ENCODE measurements at places on chromosomes 3 and 15.

DNA sequence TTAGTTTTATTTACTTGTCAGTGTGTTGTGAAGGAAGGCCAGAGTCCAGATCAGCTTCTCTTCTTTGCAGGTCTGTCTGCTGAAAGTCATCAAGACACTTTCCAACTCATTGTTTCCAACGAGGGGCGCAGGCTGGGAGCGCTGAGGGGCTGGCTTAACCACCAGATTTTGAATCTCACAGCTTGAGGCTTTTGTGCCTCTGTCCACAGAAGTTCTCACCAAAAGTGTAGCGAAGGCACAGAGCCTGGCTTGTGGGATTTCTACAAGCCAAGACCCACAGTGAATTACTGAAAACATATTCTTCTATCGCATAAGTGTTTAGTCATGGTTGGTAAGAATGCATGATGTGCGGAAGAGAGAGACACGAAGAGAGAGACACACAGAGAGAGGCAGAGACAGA, 35.2 kb downstream of the BHLHE40 start:
- peak; percentile 79 for DNase-seq

DNA sequence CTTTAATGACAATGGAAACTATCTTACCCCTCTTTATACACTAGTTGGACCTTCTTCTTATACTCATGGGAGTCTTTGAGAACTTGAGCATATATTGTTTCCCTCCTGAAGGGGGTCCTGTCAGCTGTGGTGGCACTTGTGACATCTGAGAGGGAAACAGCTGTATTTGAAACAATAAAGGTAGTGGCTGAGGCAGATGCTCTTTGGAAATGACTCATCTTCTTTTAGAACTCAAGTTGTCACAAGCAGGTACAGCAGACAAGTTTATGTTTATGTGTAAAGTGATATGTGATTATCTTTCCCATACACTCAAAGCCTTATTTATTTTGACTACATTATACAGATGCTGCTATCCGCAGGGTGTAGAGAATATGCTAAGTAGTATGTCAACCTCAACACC, 220.0 kb upstream of the GRM7 start:
- no peak for DNase-seq

GRCh38 chr3:30012941-30013543, 593.4 kb upstream of the TGFBR2 start:
- peak; percentile 85 for DNase-seq

DNA sequence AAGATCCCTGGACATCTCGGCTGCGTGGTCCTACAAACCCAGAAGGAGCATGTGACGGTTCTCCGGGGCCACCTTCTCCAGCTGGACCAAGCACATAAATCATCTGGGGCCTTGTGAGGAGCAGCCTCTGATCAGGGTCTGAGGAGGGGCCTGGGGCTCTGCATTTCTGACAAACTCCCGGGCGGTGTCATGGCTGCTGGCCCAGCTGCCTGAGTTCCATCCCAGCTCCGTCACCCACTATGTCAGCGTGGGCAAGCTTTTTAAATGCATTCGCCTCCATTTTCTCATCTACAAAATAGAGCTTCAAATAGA, 126.3 kb upstream of the MEF2A start:
- no peak for DNase-seq

DNA sequence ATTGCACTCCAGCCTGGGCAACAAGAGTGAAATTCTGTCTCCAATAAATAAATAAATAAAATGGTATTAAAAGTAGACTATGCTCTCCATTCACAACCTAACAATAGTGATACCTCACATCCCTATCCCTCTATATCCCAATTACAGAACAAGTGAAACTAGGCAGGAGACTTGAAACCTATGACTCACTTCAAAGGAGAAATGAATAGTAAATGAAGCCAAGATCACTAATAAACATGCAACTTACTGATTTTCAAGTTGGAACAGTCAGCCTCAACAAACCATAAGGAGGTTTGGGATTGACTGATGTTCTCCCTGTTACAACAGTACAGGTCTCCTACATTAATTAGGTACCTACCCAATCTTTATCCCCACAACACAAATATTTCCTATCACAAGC, 103.4 kb downstream of the GSK3B start:
- no peak for DNase-seq

DNA sequence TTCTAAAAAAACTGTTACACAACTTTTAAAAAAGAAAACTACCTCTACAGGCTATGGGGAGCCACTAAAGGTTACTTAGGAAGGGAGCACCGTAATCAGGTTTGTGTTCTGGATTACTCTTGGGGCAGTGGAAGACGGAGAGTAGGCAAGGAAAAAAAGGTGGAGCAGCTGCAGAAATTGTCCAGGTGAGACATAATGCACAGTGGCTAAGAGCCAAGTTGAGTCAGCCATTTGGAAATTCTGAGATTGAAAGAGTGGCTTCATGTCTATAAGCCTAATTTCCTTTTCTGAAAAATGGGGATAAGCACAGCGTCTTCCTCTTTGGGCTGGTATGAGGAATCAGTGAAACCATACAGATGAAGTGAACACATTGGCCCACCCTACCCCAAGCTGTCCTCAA, 195.2 kb downstream of the CADPS start:
- DNase-seq: no peak

DNA sequence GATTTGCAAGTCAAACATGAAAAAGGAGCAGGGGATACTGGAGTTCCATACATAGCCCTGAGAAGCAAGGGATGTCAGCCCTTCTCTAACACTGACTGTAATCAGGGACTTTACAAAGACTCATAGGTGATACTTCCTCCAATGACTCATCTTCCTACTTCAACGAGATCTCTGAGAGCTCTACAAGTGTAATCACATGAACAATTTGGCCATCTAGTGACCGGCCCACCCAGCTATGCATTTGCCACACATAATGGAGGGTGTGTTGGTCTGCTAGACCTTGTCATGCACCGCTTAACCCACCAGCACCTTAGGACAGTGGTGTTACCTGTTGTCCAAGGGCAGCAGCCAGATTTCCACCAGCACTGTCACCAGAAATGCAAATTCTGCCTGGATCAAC, 75.3 kb downstream of the NCEH1 start:
- DNase-seq: no peak

- no peak for DNase-seq
Measured at GRCh38 chr15:32833379-32833821, 115.6 kb downstream of the GREM1 start.

DNA sequence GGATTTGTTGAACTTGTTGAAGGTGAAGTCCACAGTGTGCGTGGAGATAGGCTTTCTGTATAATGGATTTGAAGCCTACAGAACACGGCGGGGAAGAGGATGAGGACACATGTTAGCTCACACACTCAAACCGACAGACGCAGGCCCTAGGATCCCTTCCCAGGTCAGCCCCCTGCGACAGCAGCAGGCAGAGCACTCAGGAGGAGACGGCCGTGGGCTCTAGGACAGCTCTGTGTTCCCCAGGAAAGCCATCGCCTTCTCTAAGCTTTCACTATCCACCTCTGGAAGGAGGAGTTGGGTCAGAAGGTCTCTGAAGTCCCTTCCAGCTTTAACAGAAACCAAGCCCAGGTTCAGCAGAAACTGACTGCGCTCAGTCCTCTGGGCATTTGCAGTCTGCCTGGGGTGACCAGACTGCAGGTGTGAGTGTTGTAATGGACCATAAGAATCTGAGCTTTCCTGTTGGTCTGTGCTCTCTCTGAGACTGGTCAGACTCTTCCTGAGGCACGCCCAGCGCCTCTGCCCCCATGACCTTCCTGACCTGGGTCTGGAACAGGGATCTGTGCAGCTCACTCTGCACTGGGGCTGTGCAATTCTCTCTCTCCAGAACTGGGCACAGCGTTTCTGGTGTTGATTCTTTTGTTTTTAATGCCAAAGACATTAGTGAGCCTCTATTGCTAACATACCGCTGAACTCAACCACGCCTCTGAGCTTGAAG, 33.5 kb downstream of the UMPS start:
- no peak for DNase-seq

DNA sequence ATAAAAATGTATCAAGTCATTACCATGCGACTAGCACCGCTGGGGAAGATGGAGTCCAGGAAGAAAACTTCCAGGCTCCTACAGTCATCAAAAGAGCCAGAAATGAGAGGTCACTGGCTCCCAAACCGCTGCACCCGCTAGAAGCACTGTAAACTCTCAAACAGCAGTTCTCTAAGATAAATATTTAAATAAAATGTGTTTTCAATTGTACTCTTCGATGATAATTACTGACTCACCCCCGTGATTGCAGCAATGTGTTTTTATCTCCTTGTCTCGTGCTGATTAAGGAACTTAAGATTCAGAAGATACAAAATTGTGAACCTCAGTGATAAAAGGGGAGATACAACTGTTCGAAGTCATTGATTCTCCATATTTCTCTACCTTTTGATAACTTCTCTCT, 45.8 kb upstream of the FOXP1 start:
- no peak for DNase-seq

GRCh38 chr15:58571491-58571890, 139.7 kb downstream of the LIPC start:
- DNase-seq: no peak

DNA sequence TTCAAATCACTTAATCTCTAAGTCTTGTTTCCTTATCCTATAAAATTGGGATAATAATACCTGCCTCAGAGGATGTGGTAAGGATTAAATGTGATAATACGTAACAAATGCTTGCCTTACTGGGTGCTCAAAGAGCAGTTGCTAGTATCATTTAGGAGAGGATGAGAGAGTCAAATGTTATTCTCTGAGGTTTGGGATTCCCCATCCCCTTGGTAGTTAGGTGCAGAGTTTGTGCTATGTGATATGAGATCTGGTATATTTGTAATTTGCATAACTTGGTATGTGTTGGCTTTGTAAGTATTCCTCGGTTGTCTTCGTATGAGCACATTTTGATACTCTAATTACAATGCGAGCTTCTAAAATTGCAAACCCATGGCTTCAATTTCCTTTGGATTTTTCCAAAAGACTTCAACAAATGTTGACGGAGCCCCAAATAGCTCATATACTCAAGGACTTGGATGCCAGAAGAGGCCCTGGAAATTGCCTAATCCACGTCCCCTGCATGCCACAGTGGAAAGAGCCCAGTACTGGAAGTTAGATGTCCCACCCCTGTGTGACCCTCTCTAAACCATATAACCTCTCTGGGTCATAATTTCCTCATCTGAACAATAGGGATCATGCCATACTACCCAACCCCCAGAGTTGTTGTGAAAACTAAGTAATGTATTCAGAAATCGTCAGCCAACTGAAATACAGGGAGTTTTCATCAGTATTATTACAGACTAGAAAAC, 85.0 kb downstream of the FBN1 start:
- DNase-seq: no peak

DNA sequence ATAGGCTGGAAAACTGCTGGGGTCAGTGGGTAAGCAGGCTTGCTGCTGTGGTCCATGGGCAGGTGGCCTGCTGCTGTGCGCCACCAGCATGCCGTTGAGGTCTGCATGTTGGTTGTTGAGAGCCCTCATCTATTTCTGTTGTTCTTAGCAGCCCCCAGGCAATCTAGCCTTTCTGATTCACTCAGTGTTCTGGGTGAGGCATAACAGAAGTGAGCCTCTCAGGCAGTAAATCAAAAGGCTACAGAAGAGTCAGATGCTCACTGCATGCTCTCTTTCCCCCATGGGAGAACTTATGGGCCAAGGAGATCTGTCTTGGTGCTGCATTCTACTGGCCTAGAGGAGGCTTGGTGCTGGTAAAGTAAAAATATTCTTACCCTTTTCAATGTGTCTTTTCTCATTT, 67.8 kb upstream of the ATP10A start:
- no peak for DNase-seq

GRCh38 chr15:44541282-44541958, 4.5 kb downstream of the EIF3J start:
- DNase-seq: no peak

DNA sequence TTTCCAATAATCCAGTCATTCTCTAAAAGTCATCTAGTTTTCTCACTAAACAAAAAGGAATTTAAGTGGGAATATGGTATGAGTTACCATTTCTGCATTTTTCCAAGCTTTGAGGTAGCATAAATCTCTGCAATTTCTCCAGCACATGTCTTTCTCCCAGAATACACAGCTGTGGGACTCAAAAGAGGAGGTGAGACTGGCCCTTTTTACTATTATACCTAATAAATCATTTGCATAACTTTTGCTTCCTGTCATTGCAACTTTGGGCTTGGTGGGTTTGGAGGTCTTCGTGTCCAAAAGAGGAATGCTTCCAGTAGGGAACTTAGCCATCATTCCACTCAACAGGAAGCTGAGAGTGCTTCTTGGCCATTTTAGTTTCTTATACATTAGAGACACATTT, 94.8 kb downstream of the FMN1 start:
- DNase-seq: no peak

DNA sequence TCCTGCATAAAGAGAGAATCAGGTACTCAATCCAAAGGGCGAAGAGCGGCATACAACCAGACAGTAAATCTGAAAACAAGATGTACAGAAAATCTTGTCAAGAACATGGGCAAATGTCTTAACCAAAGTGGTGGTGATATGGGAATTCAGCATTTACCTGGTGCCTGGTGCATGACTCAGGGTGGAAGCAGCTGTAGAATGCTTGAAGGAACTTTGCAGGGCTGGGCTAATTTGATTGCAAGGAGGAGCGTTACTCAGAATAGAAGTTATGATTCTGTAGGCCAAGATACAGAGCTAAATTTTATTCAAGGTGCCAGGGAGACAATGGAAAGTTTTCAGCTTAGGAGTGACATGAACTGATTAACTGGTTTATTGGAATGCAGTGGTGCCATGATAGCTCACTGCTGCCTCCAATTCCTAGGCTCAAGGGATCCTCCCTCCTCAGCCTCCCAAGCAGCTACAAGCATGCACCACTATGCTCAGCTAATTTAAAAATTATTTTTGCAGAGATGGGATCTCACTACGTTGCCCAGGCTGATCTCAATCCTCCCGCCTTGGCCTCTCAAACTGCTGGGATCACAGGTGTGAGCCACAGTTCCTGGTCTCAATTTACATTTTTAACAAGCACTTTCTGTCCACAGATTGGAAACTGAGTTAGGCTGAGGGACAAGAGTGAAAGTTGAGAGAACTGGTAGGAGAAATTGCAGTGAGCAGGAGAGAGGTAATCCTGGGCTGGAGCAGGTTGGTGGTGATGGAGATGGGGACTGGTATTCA, 91.5 kb upstream of the TBC1D5 start:
- no peak for DNase-seq

- DNase-seq: peak; percentile 54
Measured at GRCh38 chr3:155026999-155027591, 53.0 kb upstream of the MME start.

All from neural progenitor cell (in vitro differentiated cells).